ENCODE measurements at places on chromosomes 6 and 20.
A peak's percentile ranks its signal among the peaks of the same experiment; 100 is the strongest.

DNA sequence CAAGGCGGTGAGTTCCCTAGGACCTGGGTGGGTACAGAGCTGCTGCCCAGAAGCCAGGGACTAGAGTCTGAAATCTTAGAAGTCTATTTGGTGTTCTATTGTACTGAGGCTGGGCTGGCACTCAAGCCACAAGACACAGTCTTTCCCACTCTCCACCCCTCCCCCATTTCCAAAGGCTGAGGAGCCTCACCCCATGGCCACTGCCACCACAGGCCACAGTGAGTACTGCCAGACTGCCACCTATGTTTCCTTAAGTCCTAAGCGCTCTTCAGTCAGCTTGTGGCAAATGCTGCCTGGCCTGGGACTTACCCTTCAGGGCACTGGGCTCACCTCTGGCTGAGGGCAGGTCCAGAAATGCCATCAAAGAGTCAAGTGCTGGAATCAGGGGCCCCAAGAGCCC is 469.3 kb downstream of the HAO1 start:
- DNase-seq = no peak

DNA sequence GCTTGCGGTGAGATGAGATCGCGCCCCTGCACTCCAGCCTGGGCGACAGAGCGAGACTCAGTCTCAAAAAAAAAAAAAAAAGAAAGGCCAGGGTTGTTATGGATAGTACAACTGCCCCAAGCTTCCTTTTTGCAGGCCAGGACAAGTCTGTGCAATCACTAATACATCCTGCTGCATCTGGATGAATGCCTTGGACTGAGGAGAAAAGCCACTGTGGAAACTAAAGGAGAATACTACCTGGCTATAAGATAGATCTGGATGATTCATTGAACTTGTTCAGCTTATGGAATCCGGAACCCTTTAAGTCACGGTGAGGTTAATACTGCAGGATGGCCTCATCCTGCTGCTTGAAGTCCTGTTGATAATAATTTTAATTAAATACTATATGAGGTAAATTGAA is 278.2 kb downstream of the TFAP2A start:
- DNase-seq = no peak

- DNase-seq = no peak
Observed at GRCh38 chr6:144131248-144131709, 19.0 kb upstream of the STX11 start.

DNA sequence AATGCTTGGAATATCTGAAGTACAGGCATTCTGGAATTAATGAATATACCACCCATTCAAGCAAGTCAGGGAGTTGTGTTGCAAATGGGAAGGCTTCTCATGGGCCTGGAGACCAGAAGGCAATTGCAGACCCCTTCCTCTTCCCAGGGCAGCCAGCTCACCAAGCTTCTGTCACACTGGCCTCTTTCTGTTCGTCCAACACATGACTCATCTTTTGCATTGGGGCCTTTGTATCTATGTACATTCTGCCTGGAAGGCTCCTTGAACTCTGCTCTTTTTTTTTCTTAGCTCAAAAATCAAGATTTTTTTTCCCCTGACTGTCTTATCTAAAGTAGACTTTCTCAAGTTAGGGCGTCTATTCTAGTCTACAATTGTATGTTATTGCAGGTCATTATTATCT is 132.9 kb upstream of the MYLIP start:
- DNase-seq = no peak

DNA sequence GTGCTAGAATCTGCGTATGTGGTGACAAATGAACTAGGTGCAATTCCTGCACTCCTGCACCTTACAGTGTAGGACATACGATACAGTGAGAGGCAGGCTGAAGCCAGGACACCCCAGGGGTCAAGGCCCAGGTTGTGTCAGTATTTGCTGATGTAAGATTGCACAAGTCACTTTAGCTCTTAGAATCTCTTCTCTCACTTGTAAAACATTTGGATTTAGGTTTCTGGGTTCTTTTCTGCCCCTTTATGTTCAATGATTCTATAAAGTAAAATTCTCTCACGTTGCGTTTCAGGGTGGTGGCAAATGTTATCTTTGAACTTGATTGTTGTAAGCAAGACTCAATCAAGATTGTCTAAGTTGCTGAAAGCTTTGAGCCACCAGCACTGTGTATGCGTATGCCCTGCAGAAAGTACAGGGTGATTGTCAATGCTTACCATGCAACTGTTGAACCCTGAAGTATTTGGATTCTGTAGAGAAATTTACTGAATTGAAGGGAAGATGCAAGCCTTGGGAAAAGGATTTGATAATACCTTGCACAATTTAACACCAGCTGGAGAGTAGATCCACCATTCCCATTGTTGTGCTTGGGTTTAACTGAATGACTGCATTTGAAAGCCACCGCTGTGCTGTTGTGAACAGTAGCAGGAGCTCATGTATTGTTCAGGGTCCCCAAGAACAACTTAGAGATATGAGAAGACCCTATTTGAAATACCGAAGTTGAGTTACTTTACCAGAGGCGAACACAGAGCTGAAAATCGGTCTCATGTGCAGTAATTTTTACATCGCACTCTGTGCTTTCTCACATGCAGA is 106.1 kb upstream of the CITED2 start:
- DNase-seq = no peak

DNA sequence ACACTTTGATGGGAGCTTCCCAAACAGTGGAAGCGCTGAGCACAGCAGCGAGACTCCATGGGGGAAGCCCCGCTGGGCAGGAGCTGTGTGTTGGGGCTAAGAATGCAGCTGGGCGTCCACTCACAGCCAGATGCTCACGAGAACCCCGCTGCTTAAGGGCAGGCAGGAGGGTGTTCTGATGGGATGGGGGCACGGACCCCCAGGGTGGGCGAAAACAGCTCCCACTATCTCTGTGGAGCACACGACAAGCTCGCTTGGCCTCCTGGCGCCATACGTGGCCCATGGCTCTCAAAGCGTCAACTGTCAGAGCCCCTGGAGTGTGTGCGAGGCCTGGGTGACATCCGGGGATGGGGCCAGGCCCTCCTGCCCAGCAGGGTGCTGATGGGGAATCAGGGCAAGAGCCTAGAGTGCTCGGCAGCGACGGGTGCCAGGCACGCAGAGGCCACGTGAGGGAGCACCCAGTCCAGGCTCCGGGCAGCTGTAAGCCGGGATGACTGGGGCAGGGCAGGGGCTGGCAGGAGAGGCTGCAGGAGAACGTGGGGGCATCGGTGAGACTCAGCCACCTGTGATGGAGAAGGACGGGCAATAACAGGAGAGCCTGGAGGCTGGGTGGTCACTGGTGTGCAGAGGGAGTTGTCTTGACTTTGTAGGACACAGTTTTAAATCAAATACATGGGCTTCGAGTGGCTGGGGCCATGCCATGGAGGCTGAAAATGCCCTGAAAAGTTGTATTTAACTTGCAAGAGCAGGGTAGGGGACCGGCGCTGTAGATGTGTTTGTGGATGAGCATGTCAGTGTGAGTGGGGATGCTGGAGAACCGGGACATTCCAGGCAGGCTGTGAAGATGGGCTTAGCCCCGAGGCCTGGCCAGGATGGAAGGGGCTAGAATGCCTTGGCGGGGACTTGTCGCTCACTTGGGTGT is 27.3 kb downstream of the PYGB start:
- DNase-seq = no peak

- DNase-seq = no peak
Observed at GRCh38 chr6:109311471-109311870, 70.8 kb downstream of the CD164 start.

- DNase-seq = no peak
Observed at GRCh38 chr20:3398681-3399252, 8.7 kb downstream of the DNAAF9 start.

- no peak for DNase-seq
Observed at GRCh38 chr20:41242807-41243206, 74.7 kb downstream of the ZHX3 start.

DNA sequence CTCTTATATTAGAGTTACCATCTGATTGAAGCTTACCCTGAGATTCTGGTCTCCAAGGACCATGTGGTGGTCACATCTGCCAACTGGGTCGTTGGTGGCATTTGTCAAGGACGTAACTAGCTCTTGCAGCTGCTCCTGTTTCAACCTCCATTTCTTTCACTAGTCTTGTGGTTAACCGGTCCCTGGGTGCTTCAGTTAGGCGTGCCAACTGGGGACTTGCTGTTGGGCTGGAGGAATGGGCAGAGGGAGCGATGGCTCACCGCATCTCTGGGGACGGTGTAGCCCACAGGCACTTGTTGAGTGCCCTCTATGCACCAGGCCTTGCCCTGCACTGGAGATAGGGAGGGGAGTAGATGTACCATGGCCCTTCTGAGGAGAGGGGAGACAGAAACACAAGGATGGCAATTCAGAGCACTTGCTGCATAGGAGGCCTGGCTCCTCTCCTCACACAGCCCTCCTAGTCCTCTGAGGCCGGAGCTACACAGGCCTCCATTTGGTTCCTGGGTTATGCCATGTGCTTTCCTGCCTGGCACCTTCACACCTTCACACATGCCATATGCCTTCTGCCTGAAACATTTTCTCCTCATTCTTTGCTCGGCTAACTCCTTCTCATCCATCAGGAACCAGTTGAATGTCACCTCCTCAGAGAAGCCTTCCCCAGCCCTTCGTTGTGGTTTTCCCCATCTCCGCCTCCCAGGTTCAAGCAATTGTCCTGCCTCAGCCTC is 20.0 kb upstream of the ASXL1 start:
- no peak for DNase-seq

DNA sequence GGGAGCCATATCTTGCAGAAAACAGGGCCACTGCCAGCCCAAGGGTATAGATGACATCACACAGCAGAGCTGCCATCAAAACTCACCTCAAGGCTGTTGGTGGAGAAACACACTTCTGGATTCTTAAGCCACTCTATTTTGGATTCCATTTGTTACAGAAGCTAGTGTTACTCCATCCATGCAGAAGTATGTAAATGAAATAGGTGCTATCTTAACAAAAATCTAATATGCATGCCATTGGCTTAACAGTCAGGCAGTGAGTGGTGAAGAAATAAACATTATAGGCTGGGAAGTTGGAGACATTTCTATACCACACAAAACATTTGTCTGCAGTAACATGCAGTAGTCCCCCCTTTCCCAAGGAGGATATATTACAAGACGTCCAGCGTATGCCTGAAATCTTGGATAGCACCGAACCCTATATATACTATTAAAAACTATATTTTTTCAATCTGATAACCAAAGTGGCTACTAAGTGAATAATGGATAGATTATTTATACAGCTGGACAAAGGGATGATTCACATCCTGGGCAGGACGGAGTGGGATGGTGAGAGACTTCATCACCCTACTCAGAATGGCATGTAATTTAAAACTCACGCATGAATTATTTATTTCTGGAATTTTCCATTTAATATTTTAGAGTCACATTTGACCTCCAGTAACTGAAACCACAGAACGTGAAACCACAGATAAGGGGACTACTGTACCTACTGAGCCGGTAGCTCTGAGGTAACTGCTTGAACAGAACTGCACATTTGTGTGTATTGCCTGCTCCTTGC is 160.0 kb upstream of the PLN start:
- no peak for DNase-seq

GRCh38 chr6:156191895-156192294 is 585.3 kb upstream of the ARID1B start:
- DNase-seq = no peak

- DNase-seq = no peak
Observed at GRCh38 chr20:4951299-4951698, 50.0 kb downstream of the SLC23A2 start.

DNA sequence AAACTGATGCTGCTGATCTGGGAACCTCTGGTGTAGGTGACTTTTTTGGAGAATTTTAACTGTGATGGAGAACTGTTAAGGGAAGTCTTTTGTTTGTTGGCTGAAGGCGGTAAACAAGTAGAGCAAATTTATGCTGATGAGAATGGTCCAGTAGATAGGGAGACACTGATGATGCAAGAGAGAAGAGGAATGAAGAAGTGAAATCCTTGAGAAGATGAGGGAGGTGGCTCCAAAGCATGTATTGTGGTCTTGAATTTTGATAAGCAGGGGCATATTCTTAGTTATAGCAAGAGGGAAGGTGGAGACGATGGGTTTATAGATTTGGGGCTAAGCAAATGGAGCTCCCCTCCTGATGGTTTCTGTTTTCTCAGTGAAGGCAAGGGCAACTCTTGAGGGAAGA is 22.0 kb downstream of the MAPK14 start:
- DNase-seq = no peak

GRCh38 chr20:47038566-47039560 is 144.2 kb downstream of the EYA2 start:
- no peak for DNase-seq

GRCh38 chr20:17225851-17226409 is 910 bp upstream of the PCSK2 start:
- peak; percentile 73 for DNase-seq
